ENCODE measurements at places on chromosomes 11 and 22.

DNA sequence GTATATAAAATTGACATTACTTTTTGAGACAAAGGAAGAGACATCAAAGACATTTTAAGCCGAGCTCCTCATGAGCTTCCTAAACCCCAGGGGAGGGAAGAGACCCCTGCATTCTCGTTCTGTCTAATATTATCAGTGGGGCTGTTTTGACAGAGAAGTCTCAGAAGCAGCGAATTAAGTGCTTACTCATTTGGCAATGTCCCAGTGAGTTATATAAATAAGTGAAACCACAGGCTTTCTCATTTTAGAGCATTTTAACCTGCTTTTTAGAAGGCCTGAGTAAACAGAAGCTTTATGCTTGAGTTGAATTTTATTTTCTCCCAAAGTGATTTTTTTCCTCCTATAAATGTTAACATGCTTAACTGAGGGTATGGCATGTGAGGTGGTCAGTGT, 23.2 kb upstream of the C1QTNF4 start:
- H3K27ac ChIP-seq: no peak overlapping the region
- no peaks in the 10 kb centered on the region for H3K27me3 ChIP-seq
- peaks cover 11% of the 10 kb centered on the region for H3K36me3 ChIP-seq
- no peaks in the 10 kb centered on the region for H3K4me1 ChIP-seq
- DNase-seq: no peak

DNA sequence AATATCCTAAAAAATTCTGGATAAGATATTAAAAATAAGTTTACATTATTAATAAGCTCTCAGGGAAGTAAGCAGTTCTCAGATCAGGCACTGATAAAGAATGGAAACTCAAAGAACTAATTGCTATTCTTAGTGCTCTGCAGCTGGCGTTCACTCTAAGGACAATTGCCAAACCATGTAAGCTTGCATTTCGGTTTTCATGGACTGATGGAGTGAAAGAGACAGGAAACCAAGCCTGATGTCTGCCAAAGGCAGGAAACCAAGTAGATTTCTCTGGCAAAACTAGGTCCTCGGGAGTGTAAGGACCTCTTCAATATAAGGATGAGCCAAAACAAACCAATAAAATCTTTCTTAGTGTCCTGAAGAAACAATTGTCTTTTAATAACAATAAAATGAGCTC, 355.2 kb downstream of the RAB38 start:
- DNase-seq: no peak
- H3K27ac ChIP-seq: no peak overlapping the region
- H3K27me3 ChIP-seq: no peaks in the 10 kb centered on the region

DNA sequence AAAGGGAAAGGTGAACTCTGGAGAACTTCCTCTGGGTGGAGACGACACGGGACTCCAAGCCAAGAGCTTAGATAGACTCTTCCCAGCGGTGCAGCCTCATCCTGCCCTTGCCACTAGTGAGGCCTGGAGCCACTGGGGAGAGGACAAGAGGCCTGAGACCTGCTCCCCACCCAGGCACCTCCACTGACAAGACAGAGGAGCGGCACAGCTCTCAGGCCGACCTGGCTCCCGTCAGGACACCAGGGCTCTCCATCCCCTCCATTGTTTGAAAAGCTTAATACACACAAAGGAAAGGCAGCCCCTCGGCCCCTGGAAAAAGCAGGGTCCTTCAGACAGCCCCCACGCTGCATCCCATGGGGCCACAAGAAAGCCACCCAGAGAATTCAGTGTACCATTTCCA, 29.6 kb downstream of the POLDIP3 start:
- DNase-seq: no peak
- H3K27ac ChIP-seq: no peak overlapping the region
- H3K36me3 ChIP-seq: peaks cover 51% of the 10 kb centered on the region
- H3K27me3 ChIP-seq: no peaks in the 10 kb centered on the region
- no peak overlapping the region for H3K4me3 ChIP-seq
- peaks cover 7% of the 10 kb centered on the region for H3K4me1 ChIP-seq

DNA sequence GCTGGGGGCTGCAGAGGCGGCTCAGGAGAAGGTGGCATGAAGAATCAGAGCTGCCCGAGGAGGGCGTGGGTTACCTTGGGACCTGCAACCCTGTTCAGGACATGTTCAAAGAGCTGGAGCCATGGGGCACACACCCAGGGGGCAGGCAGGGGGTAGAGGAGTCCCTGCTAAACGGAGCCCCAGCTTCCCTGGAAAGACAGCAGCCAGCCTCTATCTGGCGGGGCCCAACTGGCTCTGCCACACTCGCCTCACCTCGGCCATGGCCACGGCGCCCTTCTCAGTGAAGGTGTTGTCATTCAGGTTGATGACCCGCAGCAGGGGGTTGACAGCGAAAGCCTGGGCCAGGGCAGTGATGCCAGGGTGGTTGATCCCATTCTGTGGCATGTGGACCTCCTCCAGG, 17.0 kb upstream of the CHADL start:
- no peak for DNase-seq
- H3K27me3 ChIP-seq: no peaks in the 10 kb centered on the region
- H3K4me1 ChIP-seq: no peaks in the 10 kb centered on the region
- H3K4me3 ChIP-seq: no peak overlapping the region

- peak; percentile 52 for DNase-seq
- no peaks in the 10 kb centered on the region for H3K36me3 ChIP-seq
- H3K27ac ChIP-seq: no peak overlapping the region
- H3K4me3 ChIP-seq: no peak overlapping the region
- H3K4me1 ChIP-seq: peaks cover 5% of the 10 kb centered on the region
- no peaks in the 10 kb centered on the region for H3K27me3 ChIP-seq
Observed at GRCh38 chr11:34192481-34193401, 87.3 kb downstream of the NAT10 start.

DNA sequence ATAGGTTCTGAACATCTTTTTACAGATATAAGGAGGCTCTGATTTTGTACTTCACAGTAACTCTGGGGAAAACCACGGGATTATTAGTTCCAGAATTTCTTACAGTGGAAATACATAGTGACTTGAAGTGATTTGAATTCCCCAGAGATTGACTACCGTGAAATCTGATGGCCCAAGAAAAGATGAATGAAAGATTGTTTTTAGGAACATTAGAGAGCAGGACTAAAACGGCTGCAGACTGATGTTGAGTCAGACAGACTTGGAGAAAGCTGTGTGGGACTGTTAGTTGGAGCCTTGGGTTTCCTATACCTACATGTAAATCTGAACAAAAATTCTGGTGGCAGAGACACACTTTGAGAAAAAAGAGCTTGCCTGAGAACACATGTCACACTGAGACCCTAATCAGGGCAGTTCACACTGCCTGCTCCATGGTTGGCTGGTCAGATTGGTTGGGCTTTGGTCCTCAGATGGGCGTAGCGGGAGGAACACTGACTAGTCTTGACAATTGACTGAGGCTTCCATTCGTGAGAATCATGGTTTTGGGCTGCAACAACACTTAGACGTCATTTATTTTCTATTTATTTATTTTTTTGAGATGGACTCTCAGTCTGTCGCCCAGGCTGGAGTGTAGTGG, 6.8 kb downstream of the PPP6R3 start:
- H3K27ac ChIP-seq: peak overlapping the region; percentile 65
- H3K4me3 ChIP-seq: peak overlapping the region; percentile 32
- peaks cover 40% of the 10 kb centered on the region for H3K36me3 ChIP-seq
- H3K27me3 ChIP-seq: no peaks in the 10 kb centered on the region
- H3K4me1 ChIP-seq: peaks cover 91% of the 10 kb centered on the region
- DNase-seq: no peak

- H3K4me1 ChIP-seq: no peaks in the 10 kb centered on the region
- no peaks in the 10 kb centered on the region for H3K36me3 ChIP-seq
- no peak overlapping the region for H3K4me3 ChIP-seq
- no peak for DNase-seq
Observed at GRCh38 chr11:2675540-2675939, 24.3 kb downstream of the KCNQ1OT1 start.

- peaks cover 20% of the 10 kb centered on the region for H3K4me1 ChIP-seq
- no peak overlapping the region for H3K27ac ChIP-seq
- DNase-seq: no peak
- peaks cover 3% of the 10 kb centered on the region for H3K27me3 ChIP-seq
- no peak overlapping the region for H3K4me3 ChIP-seq
- no peaks in the 10 kb centered on the region for H3K36me3 ChIP-seq
Observed at GRCh38 chr22:40714499-40715337, 35.4 kb downstream of the MCHR1 start.

- peaks cover 6% of the 10 kb centered on the region for H3K4me1 ChIP-seq
- H3K4me3 ChIP-seq: no peak overlapping the region
- no peak for DNase-seq
- peaks cover 2% of the 10 kb centered on the region for H3K36me3 ChIP-seq
- H3K27ac ChIP-seq: no peak overlapping the region
Observed at GRCh38 chr22:33850724-33851123, 69.6 kb downstream of the LARGE1 start.

GRCh38 chr22:49962012-49962750, 1.6 kb downstream of the PIM3 start:
- peaks cover 34% of the 10 kb centered on the region for H3K4me1 ChIP-seq
- peak; percentile 96 for DNase-seq
- peaks cover 32% of the 10 kb centered on the region for H3K36me3 ChIP-seq
- no peaks in the 10 kb centered on the region for H3K27me3 ChIP-seq
- peak overlapping the region; percentile 93 for H3K4me3 ChIP-seq

DNA sequence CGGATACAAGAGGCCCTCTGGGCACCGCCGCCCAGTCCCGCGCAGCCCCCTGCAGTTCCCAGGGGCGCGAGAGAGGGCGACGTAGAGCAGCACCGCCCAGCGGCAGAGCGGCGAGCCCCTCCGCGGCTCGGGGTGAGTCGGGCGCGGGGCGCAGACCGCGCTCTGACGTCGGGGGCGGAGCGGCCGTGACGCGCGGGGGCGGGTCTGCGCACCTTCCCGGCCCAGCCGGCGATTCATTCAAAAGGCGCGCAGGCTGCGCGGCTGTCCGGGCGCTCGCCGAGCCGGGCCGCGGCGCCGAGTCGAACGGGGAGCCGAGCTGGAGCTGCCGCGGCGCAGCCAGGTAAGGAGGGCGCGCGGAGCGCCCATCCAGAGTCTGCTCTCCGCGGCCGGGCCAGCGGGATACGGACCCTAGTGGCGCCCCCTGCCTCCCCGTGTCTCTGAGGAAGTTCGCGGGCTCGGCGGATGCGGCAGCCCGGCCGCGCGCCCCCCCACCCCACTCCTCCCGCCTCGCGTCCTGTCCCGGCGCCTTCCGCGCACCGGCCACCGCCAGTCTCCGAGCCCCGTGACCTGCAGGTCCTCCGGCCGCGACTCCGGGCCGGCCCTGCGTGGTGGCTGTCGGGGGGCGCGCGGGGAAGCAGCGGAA, at the start of gene RELT:
Gene RELT, plus strand, starts transcription at position 240 of the 643 bp plus-strand sequence. CDS start 12,738 bp downstream, outside the sequence.
- H3K4me3 ChIP-seq: peak within 1 kb of the TSS; percentile 92
- peak within 1 kb of the TSS; percentile 93 for H3K27ac ChIP-seq
- H3K36me3 ChIP-seq: peaks cover 5% of the 10 kb centered on the region
- H3K27me3 ChIP-seq: no peaks in the 10 kb centered on the region
- DNase-seq: peak; percentile 96

GRCh38 chr11:128361451-128362020, 225.8 kb downstream of the ETS1 start:
- H3K4me3 ChIP-seq: no peak overlapping the region
- H3K27ac ChIP-seq: peak overlapping the region; percentile 45
- H3K4me1 ChIP-seq: peaks cover 17% of the 10 kb centered on the region
- DNase-seq: peak; percentile 28
- H3K36me3 ChIP-seq: no peaks in the 10 kb centered on the region

GRCh38 chr22:23117891-23118646, 23.7 kb downstream of the RSPH14 start:
- H3K4me3 ChIP-seq: no peak overlapping the region
- H3K4me1 ChIP-seq: peaks cover 16% of the 10 kb centered on the region
- no peak overlapping the region for H3K27ac ChIP-seq

DNA sequence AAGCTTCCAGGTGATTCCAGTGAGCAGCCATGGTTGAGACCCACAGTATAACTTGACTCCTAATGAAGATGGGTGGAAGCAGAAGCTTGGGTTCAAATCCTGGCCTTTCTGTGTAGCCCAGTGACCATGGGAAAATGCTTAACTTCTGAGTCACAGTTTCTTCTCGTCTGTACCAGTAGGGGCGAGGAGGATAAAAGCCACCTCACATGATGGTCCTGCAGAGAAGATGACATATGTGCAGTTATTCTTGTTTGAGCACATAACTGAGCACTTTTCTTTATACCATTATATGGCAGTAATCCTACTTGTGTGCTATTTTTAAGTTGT, 4.9 kb downstream of the TMEM109 start:
- DNase-seq: no peak

DNA sequence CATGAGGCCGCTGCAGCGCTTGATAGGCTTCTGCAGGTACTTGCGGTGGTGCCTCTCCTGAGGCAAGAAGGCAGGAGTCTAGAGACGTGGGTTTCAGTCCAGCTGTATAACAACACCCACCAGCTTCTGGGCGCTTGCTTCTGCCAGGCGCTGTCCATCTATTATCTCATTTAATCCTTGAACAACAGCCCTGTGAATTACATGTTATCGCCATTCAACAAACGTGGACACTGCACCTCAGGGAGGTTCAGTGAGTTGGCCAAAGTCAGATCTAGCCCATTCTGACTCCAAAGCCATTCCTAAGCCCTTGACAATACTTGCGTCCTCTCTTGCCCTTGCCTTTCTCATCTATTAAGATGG, 436 bp upstream of the FAM181B start:
- peaks cover 10% of the 10 kb centered on the region for H3K4me1 ChIP-seq
- H3K27ac ChIP-seq: no peak overlapping the region
- H3K27me3 ChIP-seq: peaks cover 44% of the 10 kb centered on the region
- H3K4me3 ChIP-seq: peak overlapping the region; percentile 45
- no peaks in the 10 kb centered on the region for H3K36me3 ChIP-seq
- no peak for DNase-seq

DNA sequence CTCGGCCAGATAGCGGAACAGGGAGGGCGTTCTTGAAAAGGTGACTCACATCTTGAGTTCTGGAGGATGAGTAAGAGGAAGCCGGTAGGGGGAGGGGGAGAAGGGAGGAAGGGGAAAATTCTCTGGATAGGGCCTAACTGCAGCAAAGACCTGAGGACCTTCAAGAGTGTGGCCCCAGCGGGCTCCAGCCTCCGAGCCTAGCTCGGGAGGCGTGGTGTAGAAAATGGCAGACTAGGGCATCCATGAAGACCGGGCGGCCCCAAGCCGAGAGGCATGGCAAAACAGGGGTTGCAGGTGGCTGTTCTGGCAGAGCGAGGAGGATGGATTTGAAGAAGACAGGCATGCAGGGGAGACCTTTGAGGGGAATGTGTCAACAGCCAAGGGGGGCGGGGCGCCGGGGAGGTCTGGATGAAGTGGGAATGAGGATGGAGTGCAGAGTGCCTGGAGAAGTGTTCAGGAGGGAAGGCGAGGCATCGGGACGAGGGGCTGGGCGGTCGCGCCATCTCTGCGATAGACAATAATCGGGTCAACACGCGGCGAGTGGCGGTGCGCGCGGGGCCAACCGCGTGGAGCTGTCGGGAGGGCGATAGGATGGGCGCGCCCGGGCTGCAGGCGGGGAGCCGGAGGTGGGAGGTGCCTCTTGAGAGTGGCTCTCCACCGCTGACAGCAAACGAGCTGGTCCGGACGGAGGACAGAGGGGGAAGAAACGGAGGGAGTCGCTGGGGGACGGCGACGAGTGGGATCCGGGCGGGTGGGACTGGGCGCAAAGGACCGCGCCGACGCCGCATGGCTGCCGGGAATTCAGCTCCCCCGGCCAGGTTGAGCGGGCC, 40.0 kb upstream of the CREB3L1 start:
- peaks cover 33% of the 10 kb centered on the region for H3K4me1 ChIP-seq
- H3K36me3 ChIP-seq: no peaks in the 10 kb centered on the region
- peaks cover 11% of the 10 kb centered on the region for H3K27me3 ChIP-seq
- DNase-seq: peak; percentile 78

GRCh38 chr11:22263613-22264012, 70.7 kb downstream of the ANO5 start:
- no peak overlapping the region for H3K27ac ChIP-seq
- no peak for DNase-seq
- H3K36me3 ChIP-seq: no peaks in the 10 kb centered on the region

GRCh38 chr11:122271137-122271536, 155.1 kb upstream of the BLID start:
- DNase-seq: no peak
- H3K4me3 ChIP-seq: no peak overlapping the region
- H3K36me3 ChIP-seq: no peaks in the 10 kb centered on the region
- no peak overlapping the region for H3K27ac ChIP-seq
- H3K4me1 ChIP-seq: no peaks in the 10 kb centered on the region
